ENCODE measurements at places on chromosomes 16 and 17.

DNA sequence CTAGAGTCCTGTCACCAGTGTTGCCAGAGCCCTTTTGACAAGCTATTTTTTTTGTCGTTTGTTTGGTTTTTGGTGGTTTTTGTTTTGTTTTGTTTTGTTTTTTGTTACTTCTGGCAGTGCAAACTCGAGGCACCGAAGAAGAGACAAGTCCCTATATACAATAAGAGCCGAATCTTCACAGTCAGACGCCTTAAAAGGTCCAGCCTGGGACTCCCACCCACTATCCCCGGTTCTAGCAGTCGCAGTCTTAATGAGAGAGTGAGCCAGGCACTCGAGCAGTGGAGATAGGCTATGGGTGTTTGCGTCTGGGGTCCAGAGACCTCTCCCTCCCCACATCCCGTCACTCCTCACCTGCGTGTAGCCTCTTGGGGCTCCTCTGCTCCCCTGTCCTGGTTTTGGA lies 1.9 kb downstream of the OR1F1 start:
- no peak for DNase-seq

DNA sequence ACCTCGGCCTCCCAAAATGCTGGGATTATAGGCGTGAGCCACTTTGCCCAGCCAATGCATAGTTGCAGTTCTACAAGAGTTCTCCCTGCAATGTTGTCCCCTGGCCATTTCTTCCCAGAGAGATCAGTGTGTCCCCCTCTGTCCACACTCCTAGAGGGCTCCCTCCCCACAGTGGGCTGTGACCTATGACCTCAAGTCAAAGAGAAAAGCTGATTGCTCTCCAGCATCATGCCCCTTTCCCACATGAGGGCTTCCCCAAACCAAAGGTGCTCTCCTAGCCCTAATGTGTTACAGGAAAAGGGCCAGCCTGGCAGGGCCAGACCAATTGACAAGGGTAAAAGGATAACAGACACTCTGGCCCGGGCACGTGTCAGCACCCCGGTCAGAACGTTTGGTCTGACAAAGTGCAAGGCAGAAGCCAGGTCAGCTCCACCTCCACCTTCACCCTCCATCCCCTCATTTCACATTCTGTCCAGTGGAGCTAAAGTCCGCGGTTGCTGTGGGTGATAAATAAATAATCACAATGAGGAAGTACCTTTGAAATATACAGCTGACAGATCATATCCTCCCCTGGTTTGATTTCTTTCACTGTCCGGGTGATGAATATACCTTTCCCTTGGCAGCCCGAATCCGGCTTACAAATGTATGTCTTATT lies 17.8 kb downstream of the TTLL6 start:
- DNase-seq: no peak

- DNase-seq: no peak
Observed at GRCh38 chr17:9226794-9227135, 205.5 kb downstream of the NTN1 start.

DNA sequence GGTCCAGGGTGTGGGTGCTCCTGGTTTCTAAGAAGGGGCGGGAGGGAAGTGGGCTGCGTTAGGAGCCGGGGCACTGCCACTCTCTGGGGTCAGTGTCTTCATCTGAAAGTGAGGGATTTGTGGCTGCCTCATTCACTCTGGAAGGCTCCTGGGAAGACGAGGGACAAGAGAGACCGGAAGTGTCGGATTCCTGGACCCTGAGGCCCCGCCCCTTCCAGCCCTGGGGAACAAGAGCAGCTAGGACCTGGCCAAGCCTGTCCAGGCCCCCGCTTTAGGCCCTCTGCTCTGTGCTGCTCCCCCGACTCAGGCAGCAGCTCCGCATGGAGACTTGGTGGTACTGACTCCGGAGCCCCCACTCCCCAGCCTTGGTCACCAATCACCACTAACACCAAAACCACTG lies 6.5 kb downstream of the LGALS3BP start:
- no peak for DNase-seq

DNA sequence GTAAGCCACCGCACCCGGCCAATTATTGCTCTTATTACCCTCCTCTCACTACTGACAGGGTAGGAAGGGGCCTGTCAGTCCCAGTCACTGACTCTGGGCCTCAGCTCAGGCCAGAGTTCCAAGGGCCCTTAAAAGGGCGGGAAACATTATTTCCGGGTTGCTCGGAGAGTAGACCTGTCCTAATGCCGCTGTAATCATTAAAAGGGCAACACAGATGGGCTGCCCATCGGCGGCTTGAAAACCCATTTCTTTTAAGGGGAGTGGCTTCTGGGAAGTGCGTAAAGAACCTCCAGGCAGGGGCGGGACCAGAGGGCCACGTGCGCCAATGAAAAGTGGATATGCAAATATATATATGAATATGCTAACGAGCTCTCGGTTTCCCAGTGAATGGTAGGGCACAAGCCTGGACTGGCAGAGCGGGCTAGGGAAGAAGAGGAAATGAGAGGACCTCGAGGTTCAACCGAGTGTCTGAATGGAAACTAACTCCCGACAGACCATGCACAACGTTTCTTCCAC lies 26.6 kb downstream of the PIPOX start:
- no peak for DNase-seq

- DNase-seq: peak; percentile 20
Observed at GRCh38 chr17:1229349-1229899, 40.8 kb upstream of the BHLHA9 start.

- no peak for DNase-seq
Observed at GRCh38 chr17:64231567-64232141, 31.4 kb downstream of the TEX2 start.

GRCh38 chr16:68954911-68955635 lies 111.7 kb downstream of the TANGO6 start:
- no peak for DNase-seq

DNA sequence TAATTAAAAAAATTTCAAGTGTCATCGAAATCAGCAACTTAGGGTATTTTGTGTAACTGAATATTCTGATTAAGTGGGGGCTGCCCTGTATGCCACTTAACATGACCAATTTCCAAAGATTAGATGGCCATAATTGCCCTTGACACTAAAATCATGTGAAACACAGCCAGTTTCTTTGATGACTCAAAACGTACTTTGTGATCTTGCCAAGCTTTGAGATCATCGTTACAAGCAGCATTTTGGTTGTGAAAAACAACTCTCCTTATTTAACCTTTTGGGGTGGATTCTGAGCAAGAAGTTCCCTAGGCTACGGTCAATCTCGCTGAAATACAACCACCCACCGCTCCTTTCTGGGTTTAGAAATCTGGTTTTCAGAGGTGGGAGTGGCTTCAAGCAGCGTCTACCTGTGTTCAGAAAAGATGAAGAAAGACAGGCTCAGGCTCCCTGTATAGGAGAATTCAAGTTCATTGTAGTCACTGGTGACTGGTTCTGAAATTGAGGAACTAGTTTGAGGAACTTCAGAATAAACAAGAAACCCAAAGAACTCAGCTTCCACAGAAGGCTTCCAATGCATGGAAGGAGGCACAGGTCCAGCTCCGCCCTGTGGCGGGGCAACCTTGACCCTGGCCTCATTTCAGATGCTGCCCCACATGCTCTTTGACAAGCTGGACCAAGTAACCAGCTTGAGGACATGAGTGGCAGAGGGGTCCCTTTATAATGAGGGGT lies 9.4 kb downstream of the MAP3K14 start:
- DNase-seq: no peak

- no peak for DNase-seq
Observed at GRCh38 chr17:79160980-79161636, 86.5 kb downstream of the ENGASE start.

DNA sequence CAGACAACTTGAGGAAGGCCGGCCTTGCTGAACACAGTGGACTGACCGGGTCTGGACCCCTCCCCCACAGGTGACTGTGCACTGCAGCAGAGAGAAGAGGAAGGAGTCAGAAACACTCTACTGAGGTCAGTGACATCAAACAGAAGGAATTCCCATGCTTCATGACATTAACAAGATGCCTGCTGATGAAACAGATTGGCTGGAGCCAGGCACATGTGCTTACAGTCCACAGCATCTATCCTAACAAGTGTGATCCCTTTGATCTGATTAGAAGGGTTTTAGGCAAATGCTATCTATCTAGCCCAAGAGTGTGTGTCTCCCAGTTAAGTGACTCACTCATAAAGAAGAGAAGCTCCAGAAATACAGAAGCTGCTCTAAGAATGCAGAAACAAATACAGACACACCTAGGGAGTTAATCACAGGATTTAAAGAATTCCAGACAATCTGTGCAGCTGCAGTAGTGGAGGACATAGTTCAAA lies 90.2 kb downstream of the SYCE1L start:
- DNase-seq: no peak

DNA sequence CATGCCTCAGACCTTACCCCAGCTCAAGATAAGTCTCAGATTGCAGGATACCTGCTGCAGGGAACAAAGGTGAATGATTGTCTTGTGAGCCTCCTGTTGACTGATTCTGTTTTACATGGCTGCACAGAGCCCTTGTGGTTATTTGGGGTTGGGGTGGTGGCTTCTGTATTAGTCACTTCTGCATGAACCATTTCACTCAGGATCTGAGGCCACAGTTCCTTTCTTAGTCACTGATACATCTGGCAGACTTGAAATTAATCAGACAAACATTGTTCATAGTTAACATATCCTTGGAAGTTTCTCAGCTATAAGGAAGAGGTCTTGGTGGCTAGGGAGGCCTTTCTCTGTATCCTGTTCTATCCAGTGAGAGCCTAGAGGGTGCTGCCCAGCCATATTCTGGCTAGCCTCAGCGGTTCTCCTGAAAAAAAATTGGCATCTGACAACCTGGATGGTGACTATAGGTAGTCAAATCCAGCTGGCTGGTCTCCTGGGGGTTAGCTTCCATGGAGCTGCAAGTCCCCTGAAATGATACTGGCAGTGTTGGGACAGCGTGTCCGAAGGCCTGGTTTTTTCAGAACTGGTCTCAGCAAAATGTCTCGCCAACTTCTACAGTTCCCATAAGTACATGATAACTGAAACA lies 8.4 kb upstream of the PLK1 start:
- peak; percentile 78 for DNase-seq

DNA sequence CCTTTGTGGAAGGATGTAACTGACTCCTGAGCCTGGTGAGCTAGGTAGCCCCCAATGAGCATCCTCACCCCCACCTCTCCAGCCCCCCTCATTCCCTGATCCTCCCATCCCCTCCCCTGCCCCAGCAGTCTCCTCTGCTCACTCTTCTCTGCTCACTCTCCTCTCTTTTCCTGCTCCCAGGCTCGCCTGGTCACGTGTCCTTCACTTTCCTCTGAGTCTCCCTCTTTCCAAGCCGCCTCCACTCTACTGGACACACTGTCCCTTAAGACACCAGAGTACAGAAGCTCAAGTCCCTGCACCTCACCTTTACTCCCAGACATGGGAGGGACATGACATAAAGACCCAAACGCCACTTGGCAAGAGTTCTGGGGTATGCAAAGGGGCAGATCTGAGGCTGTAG lies 76.3 kb upstream of the RBL2 start:
- no peak for DNase-seq

DNA sequence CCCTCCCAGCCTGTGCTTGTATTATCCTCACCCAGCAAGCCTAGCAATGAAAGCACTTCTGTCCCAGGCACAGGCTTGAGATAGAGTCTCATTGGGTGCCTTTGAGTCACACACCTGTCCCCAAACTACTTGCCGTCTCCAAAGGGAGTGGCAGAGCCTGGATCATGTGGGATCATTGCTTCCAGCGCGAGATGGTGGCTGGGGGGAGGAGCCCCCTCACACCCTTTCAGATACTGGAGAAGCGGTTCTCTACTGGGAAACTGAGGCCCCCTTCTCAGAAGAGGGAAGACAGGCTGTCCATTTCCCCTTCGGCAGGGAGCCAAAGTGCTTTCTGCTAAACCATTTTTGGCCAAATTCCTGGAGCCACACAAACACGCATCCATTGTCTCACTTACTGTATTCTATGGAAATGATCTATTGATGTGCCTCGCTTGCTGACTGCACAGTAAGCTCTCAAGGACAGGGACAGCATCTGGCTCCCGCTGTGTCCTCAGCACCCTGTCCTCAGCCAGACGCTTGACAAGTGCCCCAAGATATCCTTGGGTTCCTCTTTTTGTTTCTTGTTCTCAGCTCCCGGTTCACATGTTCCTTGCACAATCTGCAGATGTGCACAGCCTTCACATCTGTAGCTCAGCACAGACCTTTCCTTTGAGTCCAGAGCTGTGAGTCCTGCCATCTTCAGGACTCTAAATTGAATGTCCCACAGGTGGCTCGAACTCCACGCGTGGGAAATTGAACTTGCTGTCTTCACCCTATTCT lies 26.0 kb upstream of the DLX3 start:
- no peak for DNase-seq

- no peak for DNase-seq
Observed at GRCh38 chr17:19757536-19758180, 9.6 kb upstream of the ALDH3A1 start.

GRCh38 chr17:46942441-46943217 lies 19.7 kb downstream of the GOSR2 start:
- peak; percentile 34 for DNase-seq

DNA sequence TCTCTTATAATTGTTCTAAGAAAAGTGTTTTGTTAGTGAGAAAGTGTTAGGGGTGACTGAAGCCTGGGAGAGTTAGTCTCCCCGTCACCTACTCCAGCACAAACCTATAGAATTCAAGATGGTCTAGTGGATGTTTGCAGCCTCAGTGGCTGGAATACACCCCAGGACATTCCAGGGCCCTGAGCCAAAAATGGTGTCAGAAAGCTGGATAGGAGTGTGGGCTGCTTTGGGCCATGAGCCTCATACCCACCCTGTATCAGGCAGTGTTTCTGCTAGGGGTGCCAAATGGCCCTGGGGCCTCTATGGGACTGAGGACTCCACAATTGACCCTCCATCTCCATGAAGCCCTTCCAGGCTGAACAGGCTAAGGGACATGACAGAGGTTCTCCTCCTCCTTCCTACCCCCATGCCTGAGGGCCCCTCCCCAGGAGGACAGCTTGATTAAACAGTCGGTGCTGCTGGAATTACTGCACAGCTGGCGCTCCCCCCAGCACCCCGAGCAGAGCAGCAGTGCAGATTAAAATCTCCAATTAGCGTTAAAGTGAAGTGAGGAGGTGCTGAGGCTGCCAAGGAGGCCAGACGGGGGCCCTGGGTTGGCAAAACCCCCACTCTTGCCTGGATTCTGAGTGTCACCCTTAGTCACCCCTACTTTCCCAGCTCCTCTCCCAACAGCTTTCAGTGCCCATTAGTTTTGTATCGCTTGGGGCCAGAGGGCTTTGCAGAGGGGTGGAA lies 59.1 kb downstream of the NEUROD2 start:
- no peak for DNase-seq

- DNase-seq: no peak
Observed at GRCh38 chr16:72848759-72849664, 198.9 kb downstream of the ZFHX3 start.

- DNase-seq: no peak
Observed at GRCh38 chr16:59567496-59567895, 833.4 kb upstream of the GOT2 start.

DNA sequence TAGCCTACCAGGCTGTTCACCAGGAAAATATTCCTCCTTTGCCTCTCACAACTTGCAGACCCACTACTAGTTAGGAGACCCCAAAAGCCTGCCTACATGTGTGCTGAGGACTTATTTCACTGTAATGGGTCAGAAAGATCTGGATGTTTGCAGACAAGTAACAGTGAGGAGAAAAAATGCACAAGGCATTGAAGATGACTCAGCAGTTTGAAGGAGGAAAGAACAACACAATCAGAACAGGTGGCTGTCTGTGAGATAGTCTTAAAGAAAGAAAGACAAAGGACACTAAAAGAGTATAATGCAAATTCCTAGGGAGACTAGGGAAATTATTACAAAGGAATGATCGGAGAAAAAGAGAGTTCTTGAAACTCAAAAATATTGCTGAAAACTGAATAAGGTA lies 69.0 kb downstream of the ANKFN1 start:
- DNase-seq: no peak

GRCh38 chr17:1260086-1260769 lies 10.0 kb upstream of the BHLHA9 start:
- no peak for DNase-seq

GRCh38 chr16:30903596-30903995 lies 7.2 kb downstream of the CTF1 start:
- peak; percentile 40 for DNase-seq

GRCh38 chr17:65409381-65409780 lies 152.1 kb downstream of the AXIN2 start:
- no peak for DNase-seq
